ENCODE measurements at places on chromosomes 13 and 19.

GRCh38 chr13:20847296-20847695, 55.2 kb downstream of the XPO4 start:
- DNase-seq, result no peak

- no peak for DNase-seq
Observed at GRCh38 chr13:91346850-91347201, 661 bp upstream of the MIR17HG start.

GRCh38 chr13:30463787-30464495, 1.8 kb downstream of the HMGB1 start:
- peak; percentile 61 for DNase-seq

GRCh38 chr13:19624265-19624664, 9.2 kb upstream of the MPHOSPH8 start:
- DNase-seq, result no peak

DNA sequence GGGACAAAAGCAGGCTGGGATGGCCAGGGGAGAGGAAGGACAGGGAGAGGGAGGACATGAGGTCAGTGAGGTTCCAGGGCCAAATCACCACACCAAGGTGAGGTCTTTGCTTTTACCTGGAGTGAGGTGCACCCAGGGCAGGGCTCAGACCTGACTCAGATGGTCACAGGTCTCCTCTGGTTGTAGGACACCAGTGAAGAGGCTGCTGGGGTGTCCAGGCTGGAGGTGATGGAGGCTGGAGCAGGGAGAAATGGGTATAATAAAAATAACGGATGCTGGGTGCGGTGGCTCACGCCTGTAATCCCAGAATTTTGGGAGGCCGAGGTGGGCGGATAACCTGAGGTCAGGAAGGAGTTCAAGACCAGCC, 6.9 kb downstream of the GRAMD1A start:
- DNase-seq, result no peak

- no peak for DNase-seq
Observed at GRCh38 chr19:44573183-44573582, 40.2 kb upstream of the IGSF23 start.

DNA sequence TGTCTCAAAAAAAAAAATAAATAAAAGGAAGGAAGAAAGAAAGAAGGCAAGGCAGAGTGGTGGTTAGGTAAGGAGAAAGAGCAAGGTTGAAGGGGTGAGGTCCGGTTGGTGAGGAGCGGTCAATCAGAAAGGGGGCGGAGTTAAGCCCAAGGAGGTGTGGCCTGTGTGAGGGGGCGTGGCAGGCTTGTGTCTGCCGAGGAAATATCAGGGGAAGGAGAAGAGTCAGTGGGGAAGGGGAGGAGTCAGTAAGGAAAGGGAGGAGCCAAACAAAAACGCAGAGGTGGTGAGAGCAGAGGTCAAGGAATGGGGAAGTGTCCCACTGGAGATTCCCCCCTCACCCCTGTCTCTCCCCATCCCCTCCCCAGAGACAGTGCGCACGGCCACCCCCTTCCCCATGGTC, 5.9 kb downstream of the CACNG7 start:
- no peak for DNase-seq

DNA sequence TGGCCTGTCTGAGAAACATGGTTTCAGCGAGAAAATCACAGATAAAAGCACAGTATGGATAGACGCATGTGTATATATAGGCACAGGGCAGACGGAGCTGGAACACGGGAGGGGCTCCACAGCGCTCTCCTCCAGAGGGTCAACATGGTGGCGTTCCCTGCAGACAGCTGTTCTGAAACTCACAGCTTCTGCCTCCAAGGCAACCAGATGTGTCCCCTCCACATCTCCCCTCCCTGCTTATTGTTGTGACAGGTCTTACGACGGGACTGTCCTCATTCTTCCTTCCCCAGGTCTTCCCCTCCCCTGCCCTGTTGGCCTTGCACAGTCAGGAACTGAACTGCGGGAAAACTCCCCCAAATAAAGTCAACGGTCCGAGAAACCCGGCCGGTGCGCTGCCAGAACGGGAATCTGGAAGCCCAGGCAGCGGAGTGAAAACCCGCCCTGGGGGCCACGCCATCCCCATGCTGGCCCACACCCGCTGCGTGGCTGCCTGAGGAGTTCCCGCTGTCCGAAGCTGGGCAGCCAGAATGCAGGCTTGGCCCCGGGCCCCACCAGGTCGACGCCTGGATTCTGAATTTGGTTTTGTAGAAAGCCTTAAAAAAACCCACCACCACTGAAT, 2.6 kb upstream of the TIMM13 start:
- DNase-seq, result no peak

DNA sequence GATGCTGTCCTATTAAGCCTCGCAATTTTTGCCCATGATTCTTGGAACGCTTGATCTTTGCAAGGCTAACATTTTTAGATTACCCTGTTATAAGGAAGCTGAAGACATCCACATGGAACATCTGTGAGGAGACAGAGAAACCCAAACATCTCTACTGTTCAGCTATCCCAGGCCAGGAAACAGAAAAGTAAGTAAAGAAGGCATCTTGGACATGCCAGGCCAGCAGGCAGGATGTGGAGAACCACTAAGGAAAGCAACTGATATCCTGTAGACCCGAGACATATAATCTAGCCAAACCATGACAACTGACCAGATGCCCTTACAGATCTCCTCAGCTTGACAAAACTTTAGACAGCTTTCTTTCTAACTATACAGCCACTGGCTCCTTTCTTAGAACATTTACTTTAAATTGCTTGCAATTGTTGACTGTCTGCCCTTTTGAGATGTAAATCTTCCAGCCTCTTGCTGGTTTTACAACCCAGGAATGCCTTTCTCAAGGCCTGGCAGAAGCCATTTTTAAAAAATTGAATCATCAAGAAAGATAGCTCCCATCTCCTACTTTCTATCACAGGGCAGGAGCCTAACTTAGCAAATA, 255.8 kb upstream of the DACH1 start:
- DNase-seq, result no peak

GRCh38 chr19:29083863-29084262, 129.1 kb downstream of the UQCRFS1 start:
- DNase-seq, result no peak

GRCh38 chr13:77521595-77522367, 13.7 kb upstream of the SCEL start:
- DNase-seq, result no peak

GRCh38 chr13:100547791-100548201, 40.8 kb downstream of the GGACT start:
- no peak for DNase-seq

DNA sequence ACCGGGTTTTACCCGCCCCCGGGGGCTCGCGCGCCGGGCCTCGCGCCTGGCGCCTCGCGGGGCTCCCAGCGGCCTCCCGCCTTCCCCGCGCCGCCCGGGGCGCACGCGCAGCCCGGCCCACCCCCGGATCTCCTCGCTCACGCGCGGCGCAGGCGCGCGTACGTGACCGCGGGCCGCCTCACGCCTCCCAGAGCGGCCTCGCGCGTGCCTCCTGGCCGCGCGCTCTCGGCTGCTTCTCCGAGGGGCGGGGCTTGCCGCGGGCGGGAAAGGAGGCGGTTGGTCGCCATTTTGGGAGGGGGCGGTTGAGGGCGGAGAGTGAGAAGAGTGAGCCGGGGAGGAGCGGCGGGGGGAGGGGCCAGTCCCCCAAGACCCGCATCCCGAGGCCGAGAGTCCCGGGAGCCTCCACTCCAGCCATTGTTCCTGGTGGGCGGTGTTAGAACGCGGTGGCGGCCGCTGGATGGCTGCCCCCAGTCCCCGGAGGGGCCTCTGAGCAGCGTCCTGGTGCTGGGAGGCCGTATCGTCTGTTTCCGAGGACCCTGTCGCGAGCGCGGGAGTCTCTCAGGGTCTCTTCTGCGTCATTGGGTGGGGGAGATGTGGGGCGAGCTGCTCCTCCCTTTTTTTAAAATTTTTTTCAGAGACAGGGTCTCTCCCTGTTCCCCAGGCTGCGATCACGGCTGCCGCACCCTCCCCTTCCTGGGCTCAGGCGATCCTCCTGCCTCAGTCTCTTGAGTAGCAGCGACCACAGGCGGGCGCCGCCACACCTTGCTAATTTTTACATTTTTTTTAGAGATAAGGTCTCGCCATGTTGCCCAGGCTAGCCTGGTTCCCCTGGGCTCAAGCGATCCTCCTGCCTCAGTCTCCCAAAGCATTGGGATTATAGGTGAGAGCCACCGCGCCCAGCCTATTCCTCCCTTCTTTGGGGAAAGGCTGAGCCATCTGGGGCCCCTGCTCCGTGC, at the start of gene ZNF541:
TSS of gene ZNF541 (minus strand) at position 78 of the 956 bp plus-strand sequence. CDS start 17,292 bp downstream, outside the sequence.
- peak; percentile 25 for DNase-seq

DNA sequence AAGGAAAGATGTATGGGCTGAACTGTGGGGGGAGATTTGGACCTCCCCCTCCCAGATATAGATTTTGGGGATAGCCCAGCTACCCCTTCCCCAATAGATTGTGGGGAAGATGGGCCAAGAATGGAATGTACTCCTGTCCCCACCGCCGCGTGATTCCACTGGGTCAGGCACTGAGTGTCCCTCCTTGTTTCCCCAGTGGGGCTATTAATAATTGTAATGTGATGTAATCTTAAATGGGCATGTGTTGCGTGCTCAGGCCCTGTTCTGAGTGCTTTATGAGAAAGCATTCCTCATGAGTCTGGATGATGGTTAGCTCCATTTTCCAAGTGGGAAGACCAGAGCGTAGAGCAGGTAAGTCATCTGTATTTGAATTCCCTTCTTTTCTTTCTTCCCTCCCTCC, 1.4 kb downstream of the PSMD8 start:
- DNase-seq, result no peak

DNA sequence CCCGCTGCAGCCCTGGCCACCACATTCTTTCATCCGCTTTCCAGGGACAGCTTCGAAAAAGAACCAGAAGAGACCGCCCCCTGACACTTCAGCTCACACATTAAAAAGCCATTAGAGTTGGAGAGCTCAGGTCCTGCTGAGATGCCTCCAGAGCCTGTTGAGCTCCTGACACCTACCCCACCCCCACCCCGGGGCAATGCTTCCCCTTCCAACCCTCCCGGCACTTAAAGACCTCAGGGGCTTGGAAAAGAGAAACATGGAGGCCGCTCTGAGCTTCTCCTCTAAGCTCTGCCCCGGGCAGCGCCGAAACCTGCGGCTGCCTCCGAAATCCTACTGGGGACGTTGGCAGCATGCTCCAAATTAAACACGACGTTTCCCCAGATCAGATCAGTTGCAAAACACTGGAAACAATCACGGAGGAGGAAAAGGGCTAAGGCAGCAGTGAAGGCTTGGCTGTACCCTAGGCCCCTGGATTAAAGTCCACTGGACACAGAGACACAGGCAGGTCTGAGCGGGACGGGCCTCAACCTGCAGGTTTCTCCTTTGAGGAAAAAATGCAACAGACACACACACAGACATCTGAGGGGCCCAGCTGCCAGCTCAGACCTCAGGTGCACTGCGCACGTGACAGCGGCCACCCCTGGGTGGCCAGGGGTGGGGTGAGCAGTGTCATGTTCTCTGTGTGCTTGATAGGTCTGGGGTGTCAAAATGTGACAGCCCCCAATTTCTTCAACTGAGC, 9.6 kb downstream of the SH3GL1 start:
- no peak for DNase-seq

DNA sequence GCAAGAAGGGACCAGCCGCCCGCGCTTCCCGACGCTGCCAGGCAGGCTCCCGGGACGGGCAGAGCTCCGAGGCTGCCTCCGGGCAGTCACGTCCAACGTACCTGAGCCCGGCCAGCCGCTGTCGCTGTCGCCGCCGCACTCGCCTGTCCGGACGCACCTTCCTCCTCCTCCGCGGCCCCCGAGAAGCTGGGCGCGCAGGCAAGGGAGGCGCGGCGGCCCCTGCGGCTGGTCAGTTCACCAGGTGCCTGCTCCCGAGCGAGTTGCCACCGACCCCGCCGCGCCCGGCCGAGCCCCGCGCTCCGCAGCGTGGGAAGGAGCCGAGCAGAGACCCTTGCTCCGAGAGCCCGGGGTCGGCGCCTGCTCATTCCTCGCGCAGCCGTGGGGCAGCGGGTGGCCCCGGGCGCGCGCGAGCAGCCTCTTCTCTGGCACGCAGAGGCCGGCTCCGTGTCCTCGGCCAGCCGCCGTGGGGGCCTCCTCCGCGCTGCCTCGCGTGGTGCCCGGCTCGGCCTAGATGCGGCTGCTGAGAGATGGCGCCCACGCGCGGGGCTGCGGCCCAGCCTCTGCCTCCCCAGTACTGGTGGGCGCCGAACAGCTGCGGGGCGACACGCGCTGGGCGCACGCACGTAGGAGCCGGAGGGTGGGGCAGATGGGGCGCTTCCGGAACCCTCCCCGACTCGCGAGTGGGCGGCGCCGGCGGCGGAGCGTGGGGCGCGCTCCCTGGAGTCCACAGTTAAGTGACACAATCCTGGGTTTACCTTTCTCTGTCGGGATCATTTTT, 419.4 kb downstream of the UQCRFS1 start:
- no peak for DNase-seq

- DNase-seq, result no peak
Observed at GRCh38 chr13:99505814-99506269, 4.6 kb downstream of the TM9SF2 start.

DNA sequence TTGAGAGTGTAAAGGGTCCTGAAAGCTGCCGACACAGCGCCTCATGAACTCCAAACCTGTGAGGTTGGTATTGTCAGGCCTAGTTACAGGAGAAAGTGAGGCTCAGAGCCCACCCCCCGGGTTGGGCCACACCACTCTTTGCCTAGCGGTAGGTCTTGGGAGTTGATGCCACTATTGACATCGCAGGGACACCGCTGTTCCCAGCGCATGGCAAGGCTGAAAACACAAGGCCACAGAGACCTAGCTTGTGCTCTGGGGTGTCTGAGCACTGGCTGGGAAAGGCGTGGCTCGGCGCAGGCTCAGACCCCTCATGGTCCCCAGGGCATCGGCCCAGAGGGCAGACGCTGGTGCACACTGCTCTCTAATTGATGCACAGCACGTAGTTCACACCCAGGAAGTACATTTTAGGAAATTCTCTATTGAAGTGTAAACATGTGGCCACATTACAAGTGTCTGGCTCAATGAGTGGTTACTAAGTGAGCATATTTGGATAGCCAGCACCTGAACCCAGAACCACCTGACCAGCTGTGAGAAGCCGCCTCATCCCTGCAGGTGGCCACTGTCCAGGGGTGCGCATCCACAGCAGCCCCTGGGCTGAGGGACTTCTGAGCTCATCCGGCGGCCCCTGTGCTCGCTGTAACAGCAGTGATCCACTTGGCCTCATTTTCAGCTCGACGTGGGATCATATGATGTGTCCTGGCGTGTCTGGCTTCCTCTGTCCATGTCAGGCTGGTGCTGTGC, 27.3 kb downstream of the UPF1 start:
- no peak for DNase-seq

GRCh38 chr19:7869453-7869909, 4.7 kb downstream of the PRR36 start:
- DNase-seq, result no peak

DNA sequence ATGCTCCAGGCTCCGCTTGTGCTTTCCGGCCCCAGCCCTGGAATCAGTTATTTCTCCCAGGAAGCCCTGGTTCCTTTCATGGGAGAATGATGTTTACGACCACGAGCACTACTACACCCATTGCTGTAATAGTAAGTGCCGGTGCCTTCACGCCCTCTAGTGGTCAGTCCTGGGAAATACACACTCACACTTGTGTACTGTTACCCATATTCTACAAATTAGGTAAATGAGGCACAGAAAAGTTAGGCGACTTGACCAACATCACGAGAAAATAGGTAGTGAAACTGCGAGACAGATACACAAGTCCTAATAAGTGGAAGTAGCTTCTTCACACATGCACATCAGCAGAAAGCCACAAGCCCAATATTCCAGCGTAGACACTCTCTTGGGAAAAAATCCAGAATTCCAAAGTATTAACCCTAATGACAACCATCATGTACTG, 21.7 kb downstream of the CEACAM21 start:
- peak; percentile 31 for DNase-seq

Data from right renal pelvis (tissue), 4 donors.